ENCODE measurements at places on chromosomes 12 and 14.

DNA sequence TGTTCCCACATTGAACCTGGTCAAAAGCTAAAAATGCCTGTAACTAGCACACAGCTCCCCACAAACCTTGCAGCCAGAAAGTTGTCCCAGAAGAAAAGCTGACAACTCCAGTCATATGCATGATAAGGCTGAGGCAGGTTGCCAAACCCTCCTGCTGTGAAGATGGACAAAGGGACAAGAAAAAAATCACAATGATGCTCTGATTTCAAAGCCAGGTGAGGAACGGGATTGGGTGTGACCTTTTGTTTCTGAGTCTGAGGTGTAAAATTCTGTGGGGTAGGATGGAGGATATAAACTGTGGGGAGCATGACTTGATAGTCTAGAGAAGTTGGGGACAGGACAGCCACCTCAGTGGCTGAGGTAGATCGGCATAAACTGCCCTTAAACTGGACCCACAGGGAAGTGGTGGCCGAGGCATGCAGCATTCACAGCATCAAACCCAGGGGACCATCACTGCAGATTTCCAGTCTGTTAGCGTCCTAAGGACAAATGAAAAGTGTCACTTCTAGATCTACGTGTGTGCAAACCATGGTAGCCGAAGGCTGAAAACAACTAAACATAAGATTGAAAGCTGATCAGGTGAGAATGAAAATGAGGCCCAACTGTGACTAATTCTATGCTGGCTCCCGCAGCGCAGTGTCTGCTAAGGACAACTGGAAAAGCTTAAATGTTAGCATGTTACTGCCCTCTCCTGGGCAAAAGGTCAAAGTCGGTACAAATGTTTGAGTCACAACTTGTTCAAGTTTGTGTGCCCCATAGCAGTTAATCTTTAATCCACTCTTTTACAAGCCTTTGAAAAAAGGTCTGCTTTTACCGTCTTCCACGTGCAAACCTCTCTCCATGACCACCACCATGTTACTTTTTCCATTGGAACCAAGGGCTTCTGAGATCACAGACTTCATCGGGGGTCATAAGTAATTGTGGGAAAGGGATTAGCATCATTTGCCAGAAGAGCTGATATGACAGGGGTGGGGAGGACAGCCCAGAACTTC lies 39.8 kb downstream of the GRIN2B start:
- no peaks in the 10 kb centered on the region for H3K4me1 ChIP-seq
- no peaks in the 10 kb centered on the region for H3K27me3 ChIP-seq
- no peak overlapping the region for H3K27ac ChIP-seq
- H3K36me3 ChIP-seq: no peaks in the 10 kb centered on the region
- peak; percentile 75 for DNase-seq

- no peak overlapping the region for H3K4me3 ChIP-seq
- H3K36me3 ChIP-seq: no peaks in the 10 kb centered on the region
- H3K27me3 ChIP-seq: no peaks in the 10 kb centered on the region
- H3K4me1 ChIP-seq: peaks cover 34% of the 10 kb centered on the region
- peak; percentile 17 for DNase-seq
- H3K27ac ChIP-seq: peak overlapping the region; percentile 75
Measured at GRCh38 chr14:68841016-68841809, 48.3 kb upstream of the ZFP36L1 start.

- no peaks in the 10 kb centered on the region for H3K27me3 ChIP-seq
- peaks cover 13% of the 10 kb centered on the region for H3K4me1 ChIP-seq
- H3K27ac ChIP-seq: no peak overlapping the region
- DNase-seq: no peak
Measured at GRCh38 chr14:99412117-99413061, 68.3 kb downstream of the SETD3 start.

DNA sequence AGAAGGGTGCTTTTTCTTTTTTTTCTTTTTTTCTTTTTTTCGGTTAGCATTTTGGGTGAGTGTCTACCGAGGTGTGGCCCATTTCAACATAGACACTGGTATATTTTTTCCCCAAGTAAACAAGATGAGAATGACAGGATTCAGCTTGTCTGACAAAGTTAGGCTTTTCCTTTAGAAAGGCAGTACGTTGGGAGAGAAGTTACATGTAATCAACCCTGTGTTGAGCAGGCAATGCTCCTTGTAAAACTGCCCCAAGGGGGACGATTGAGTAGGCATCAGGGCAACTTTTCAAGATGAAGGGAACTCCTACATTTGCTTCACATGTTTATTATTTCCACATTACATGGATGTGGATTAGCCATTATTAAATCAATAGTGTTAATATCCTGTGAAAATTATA lies 1.7 kb downstream of the EMP1 start:
- DNase-seq: no peak
- no peaks in the 10 kb centered on the region for H3K36me3 ChIP-seq
- no peaks in the 10 kb centered on the region for H3K27me3 ChIP-seq
- H3K27ac ChIP-seq: peak overlapping the region; percentile 84
- H3K4me3 ChIP-seq: peak overlapping the region; percentile 52
- H3K4me1 ChIP-seq: peaks cover 41% of the 10 kb centered on the region
